D341Med (cell line): ENCODE measurements at places on chromosomes 5 and 9.

DNA sequence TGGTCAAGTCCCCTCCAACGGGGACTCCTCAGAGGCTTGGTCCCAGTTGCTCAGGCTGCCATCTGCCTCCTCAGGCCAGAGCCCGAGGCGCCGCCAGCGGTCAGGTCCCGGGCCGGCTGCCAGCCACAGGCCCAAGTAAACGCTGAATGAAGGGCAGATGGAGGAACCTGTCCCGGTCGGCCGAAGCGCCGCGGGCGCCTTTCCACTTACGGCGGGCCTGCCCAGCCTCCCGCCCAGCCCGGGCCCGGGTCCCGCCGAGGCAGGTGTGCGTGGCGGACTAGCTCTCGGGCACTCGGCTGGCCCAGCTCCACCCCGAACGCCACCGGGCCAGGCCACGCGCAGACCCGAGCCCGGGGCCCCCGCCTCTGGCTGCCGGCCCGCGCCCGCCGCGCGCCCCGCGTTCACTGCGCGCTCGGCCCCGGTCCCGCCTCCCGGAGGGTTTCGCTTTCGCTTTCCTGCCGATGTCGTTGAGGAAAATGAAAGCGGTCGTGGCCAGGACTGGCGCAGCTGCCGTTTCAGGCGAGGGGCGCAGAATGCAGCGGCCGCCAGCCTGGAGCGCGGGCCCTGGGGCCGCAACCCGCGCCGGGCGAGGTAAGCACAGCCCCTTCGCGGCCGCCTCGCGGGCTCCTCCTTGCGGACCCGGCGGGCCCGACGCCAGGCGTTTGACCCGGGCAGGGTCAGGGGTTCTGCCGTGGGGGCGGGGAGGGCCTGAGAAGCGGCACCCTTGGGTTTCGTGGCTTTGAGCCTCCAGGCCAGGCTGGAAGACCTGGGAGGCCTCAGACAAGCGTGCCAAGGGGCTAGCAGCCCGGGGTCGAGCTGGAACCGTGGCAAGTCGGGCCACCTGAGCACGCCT lies 41.2 kb downstream of the SLC22A5 start:
- DNase-seq = peak; percentile 93

- DNase-seq = no peak
Measured at GRCh38 chr5:68350176-68350575, 134.6 kb downstream of the PIK3R1 start.

GRCh38 chr9:97501177-97501971 lies at the start of gene TMOD1:
TMOD1 (plus strand) TSS chr9:97501666; CDS start chr9:97524189, 22,523 bp downstream.
- peak; percentile 88 for DNase-seq

DNA sequence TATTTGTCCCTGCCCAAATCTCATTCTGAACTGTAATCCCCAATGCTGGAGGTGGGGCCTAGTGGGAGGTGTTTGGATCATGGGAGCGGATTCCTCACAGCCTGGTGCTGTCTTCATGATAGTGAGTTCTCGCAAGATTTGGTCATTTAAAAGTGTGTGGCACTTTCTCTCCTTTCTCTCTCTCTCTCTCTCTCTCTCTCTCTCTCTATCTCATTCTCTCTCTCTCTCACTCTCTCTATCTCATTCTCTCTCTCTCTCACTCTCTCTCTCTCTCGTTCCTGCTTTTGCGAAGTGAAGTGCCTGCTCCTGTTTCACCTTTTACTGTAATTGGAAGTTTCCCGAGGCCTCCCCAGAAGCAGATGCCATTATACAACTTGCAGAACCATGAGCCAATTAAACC lies 207.3 kb upstream of the NR4A3 start:
- no peak for DNase-seq

- DNase-seq = no peak
Measured at GRCh38 chr9:21002040-21002439, 29.4 kb downstream of the HACD4 start.

GRCh38 chr5:77155179-77155785 lies 55.2 kb upstream of the PDE8B start:
- no peak for DNase-seq

DNA sequence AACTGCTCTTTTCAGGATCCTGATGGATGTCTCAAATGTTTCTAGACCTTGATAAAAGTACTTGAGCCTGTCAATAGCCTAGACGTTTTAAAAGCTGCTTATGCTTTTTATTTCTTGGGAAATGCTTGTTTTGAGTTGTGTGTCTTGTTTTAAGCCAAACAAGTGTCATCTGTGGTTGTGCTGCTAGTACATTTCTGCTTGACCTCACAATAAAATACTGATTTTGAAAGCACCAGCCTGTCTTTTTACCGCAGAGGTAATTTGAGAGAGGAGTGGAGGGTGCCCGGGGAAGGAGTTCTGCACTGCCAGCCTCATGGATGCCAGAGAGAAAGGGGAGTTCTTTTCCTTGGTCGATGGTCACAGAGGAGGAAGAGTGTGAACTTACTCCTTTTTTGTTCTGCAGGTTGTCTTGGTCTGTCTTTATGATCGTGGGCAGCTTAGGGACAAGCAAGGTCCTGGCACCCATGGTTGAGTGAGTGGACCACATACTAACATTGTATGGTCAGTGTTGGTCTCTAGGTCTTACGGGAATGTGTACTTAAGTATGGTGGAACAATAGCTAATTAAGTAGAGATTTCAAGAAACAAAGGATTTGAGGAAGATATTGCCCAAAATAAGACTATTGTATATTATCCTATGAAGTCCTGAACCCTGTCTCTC lies 61.0 kb downstream of the TRIO start:
- DNase-seq = no peak

DNA sequence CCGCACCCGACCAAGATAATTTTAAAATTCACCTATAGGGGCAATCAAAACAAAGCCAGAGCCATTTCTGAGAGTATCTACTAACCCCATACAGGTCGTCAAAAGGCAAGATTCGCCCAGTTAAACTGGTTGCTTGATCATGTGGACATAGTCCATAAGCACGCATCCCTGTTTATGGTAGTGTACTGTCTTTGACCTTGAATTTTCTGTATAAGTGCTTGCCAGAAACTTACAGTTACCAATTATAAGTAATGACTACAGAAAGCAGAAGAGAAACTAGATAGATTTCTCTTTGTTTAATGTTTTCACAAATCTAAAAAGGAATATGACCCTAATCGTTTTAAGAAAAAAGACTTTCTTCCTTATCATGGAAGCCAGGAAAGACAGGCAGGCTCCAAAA lies 25.6 kb downstream of the SLC31A1 start:
- no peak for DNase-seq

DNA sequence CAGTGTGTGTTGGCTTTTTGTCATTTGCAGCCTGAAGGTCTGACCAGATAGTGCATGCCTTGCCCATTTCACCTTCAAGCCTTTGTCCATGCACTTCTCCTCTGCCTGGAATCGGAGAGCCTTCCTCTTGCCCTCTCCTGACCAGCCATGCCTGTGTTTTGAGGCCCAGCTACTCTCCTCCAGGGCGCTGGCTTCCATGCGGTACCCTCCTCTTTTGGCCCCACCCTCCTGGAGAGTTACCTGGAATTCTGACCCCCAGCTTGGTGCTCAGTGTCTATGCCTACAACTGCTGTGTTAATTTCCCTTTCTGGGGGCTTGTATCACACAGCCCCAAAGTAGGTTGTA lies 52.5 kb downstream of the CXXC5 start:
- no peak for DNase-seq

- no peak for DNase-seq
Measured at GRCh38 chr9:74025402-74025925, 471.7 kb upstream of the RORB start.

- DNase-seq = no peak
Measured at GRCh38 chr9:130944510-130945058, 5.5 kb upstream of the FIBCD1 start.

GRCh38 chr5:127305493-127305892 lies 14.9 kb downstream of the MEGF10 start:
- DNase-seq = no peak

GRCh38 chr5:107242411-107243219 lies 428.1 kb downstream of the EFNA5 start:
- DNase-seq = no peak

DNA sequence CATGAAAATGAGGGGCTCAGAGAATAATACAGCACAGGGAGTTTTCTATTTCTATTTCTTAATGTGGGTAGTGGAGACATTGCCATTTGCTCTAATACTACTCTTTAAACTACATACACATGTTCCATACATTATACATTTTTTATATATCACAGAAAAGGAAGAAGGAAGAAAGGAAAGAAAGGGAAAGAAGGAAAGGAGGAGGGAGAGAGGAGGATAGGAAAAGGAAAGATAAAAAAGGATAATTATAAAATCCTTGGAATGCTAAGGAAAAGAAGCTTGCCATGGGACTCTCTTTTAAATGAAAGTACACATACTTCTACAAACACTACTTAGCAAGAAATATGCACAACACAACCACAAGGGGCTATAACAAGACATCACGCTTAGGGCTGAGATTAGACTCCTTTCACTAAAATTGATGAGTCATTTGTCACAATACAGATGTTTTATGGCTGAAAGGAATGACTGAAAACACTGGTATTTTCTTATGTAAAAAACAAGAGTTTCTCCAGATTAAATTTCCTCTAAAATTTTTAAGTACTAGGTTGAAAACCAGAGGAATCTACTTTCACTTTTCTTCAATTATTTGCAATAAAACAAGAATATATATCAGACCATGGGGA lies 219.8 kb downstream of the ARL15 start:
- DNase-seq = no peak

DNA sequence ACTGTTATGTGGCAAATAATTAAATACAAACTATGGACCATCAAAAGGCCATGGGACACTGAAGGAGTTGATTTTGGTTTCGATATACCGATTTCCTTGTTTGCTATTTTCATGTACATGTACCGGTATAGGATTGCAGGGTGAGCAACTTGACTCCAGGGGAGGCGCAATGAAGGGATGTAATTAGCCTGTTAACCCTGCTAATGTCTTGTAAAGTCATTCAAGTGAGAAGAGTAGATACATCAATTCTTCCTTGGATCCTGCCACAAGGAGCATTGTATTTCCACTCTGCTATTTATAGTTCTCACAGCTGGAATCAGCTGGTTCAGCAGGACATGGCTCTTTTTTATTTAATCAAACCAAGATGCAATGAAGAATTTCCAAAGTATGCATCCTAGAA lies 102.0 kb downstream of the STK32A start:
- no peak for DNase-seq

- DNase-seq = no peak
Measured at GRCh38 chr5:14594378-14595074, 12.9 kb downstream of the OTULINL start.

- no peak for DNase-seq
Measured at GRCh38 chr9:99253134-99253533, 31.1 kb downstream of the SEC61B start.

DNA sequence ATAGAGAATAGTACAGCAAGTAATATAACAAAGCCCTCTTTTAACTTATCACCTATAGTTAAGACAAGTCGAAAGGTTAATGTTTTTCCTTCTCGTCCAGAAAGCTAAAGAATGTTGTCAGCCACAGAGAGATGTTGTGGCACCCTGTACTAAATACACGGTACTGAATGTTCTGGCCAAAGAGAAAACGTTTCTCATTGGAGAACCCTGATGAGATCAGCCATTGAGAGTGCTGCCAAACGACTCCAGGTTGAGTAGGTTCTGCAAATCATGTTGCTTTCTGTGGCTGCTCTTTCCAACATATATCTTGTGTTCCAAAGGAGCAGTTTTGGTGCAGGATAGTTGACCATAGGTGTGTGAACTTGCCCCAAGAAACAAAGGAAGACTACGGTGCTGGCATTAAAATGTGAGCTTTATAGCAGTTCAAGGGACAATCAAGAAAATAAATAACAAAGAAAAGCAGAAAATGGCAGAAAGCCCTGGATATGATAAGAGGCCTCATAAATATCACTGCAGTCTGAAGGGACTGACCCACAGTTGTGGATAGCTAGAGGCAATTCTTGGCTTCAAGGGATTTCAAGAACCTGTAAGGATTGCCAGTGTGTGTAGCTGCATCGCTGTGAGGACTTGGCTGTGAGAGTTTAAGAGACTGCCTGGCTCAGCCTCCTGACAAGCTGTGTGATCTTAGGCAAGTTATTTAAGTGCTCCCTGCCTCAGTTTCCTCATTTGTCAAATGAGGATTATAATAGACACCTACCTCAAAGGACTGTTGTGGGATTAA lies 102.7 kb downstream of the ARHGEF28 start:
- no peak for DNase-seq

GRCh38 chr5:81146031-81146430 lies 87.1 kb upstream of the CKMT2 start:
- no peak for DNase-seq
